Stimulated activated CD8-positive, alpha-beta memory T cell treated with anti-CD3 and anti-CD28 coated beads, Interleukin-7, amount 100 ng/mL, for 4 hours (primary cell): ENCODE measurements at places on chromosomes 16 and 17.
A peak's percentile ranks its signal among the peaks of the same experiment; 100 is the strongest.

- DNase-seq, result no peak
Measured at GRCh38 chr16:88279998-88280397, 102.8 kb upstream of the ZNF469 start.

- no peak for DNase-seq
Measured at GRCh38 chr17:3744014-3744413, 20.3 kb downstream of the HASPIN start.

DNA sequence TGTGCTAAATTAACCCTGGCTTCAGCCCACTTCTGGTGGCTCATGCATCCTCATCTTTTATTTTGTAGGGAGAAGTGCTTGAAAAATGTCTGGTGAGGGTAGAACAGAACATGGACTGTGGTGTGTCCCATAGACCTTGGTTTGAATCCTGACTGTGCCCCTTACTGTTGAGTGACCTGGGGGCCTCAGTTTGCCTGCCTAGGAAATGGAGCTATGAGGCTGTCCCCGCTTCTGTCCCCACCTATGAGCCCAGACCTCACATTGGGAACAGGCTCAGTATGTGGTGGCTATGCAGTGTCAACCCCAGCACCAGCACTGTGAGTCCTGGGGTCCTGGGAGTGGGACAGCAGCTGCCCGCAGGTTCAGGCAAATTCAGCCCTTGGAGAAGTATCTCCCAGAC is 186.3 kb upstream of the GSE1 start:
- no peak for DNase-seq

DNA sequence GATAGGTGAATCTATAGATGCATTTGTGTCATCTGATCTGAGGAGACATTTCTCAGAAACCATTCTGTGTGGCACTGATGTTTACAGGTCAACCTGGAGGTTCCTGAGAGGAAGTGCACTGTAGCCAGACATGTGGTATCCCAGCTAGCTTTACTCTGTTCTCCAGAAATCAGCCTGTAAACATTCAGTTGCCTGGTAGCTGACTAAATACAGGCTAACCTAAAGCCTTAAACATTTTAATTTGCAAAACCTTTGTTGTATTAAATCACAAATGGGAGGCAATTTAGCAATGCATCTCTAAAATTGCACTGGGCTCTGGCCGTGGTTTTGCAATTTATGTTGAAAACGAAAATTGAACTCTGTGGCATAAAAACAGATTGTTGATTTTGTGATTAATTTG is 207.6 kb downstream of the FTO start:
- no peak for DNase-seq

DNA sequence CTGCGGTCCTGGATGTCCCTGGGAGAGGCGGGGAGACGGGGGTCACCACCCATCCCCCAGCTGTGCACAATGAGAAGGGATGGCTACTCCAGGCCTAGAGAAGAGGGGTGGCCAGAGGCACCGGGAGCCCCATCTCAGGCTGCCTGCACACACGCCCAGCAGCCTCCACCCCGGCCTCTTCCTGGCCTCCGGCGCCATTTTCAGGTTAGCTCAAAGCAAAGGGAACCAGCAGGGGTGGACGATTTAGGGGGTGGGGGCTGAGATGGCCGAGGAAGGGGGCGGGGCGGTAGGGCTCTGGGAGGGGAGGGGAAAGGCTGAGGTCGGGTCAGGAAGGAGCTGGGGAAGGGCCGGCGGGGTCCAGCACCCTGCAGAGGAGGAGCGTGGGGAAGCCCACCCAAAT is 42.8 kb downstream of the SRCIN1 start:
- no peak for DNase-seq

- no peak for DNase-seq
Measured at GRCh38 chr16:69927056-69927757, 23.9 kb upstream of the CLEC18A start.

DNA sequence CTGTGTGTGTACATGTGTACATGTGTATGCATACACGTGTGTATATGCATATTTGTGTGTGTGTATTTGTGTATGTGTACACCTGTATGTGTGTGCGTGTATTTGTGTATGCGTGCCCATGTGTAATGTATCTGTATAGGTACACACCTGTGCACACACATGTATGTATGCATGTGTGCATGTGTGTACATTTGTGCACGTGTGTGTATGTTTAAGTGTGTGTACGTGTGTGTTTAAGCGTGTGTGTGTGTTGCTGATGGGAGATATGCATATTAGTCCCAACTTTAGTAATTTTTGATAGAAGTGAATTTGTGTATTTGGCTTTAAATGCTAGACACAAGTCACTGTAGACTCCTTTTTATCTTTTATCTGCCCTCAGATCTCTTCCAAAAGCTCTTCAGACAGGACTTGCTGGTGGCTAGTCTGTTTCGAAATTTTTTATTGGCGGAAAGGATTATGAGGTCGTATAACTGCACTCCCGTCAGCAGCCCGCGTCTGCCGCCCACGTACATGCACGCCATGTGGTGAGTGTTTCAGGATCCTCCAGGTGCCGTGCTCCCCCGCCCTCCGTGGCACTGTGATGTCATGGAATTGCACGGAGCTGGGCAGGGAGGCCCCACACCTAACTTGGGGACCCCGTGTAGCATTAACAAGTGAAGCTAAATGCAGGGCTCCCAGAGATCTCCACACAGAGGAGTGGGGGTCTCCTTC is 168.8 kb upstream of the CHMP6 start:
- DNase-seq, result no peak

DNA sequence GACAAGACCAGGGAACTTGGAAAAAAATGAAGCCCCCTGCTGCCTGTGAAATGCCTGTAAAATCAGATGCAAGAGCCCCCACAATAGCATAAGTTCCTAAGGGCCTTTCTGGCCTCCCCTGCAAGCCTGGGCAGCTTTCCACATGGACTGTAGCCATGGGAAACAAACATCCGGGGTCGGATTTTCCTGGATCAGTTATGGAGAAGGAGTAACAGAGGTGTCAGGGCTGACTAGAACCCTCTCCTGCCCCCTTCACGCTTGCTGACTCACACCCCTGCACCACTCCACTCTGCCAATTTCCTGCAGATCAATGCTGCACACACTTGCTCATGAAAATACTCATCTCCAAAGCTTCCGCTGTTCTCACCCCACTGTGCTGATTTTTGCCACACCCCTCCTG is 258.6 kb downstream of the CBLN1 start:
- no peak for DNase-seq

DNA sequence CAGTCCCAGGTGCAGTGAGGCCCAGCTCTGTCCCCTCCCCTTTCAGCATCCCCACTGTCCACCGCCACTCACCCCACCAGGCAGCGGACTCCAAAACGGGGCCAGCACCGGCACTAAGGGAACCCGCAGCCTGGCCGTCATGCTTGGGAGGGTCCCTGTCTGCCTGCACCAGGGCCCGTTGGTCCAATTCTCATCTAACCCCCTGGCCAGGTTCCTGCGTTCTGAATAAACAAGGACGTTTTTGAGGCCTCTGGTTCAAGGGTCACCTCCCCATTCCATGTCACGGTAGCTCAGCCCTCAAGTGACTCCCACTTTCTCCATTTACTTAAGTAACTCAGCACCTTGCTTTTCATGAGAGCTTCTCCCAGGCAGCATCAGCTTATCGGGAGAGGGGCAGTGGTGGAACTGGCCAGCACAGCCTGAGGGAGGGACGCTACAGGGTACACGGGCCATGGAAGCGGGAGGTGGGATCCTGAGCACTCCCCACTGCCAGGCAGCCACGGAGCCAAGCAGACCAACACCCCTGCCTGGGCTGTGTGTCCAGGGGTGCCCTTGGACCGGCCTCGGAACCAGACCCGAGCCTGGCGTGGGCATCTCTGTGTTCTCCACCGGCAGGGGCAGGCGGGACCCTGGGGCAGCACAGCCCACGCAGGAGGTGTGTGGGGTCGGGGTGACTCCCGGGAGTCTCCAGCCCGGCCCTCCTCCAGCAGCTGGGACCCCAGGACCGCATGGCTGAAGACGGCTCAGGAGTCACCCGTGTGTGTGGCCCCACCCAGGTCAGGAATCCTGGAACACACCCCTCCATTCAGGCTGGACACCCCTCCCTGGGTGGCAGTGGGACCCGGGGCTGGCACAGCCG is 74.9 kb upstream of the GNG13 start:
- no peak for DNase-seq

- DNase-seq, result no peak
Measured at GRCh38 chr17:30187573-30187972, 47.9 kb downstream of the SLC6A4 start.

GRCh38 chr17:17665255-17665654 is 16.0 kb upstream of the RAI1 start:
- DNase-seq, result no peak

DNA sequence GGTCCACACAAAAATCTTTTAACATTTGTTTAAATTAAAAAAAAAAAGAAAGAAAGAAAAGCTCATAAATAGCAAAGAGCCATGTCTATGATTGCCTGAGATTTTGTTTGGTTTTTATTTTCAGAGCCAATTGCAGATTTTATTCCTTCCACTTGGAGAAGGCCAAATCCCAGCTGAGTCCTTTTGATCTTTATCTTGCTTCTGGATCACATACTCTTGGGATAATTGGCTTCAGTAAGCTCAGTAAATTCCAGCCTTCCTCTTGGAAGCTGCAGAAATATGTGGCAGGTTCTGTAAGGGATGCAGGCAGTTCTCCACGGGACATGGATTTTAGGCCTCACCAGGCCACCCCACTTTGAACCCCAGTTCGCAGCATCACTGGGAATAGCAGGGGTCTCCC is 63.3 kb upstream of the TMC5 start:
- no peak for DNase-seq

DNA sequence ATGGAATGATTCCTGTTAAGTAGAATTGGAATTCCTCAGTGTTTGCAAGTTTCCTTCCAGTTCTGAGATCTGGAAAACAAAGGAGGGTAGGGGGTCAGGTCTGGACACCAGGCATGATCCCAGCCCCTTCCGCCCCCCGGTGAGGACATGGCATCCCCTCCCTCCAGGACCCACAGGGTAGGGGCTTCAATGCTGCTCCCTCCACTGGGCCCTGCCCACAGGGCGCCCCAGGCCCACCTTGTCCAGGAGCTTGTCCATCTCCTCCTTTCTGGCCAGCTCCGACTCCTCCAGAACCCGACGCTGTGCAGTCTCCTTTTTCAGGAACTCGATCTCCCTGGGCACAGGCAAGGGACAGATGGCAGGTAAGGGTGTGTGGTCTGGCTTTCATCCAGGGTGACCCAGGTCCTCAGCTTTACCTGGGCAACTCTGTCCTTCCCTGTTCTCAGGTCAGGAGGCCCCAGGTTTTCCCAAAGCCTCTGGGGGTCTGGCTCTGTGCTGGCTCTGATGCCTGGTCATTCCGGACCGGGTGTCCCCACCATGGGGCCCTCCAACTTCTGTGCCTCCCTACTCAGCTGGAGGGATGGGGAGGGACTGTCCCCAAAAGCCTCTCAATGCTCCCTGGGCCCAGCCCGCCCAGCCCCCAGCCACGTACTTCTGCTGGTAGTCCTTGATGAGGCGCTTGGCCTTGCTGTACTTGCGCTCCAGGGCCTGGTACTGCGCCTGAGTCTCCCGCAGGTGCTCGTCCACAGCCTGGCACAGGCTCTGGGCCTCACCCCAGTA is 5.5 kb upstream of the SAMD14 start:
- DNase-seq, result no peak

DNA sequence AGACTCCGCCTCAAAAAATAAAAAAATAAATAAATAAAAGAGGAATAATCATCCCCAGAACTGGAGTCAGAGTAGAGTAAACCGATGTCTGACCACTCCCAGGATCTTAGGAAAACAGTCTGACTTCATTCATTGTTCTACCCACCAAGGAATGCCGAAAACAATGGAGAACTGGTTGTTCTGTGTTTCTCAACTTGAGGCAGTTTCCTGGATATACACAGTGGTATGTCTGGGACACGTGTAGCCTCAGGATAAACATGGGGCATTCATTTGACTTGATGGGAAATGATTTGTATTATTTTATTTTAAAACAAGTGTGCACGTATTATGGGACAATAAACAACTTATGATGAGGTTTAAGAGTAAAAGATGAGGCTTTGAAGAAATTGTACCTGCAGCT is 32.8 kb upstream of the PAFAH1B1 start:
- DNase-seq, result no peak

DNA sequence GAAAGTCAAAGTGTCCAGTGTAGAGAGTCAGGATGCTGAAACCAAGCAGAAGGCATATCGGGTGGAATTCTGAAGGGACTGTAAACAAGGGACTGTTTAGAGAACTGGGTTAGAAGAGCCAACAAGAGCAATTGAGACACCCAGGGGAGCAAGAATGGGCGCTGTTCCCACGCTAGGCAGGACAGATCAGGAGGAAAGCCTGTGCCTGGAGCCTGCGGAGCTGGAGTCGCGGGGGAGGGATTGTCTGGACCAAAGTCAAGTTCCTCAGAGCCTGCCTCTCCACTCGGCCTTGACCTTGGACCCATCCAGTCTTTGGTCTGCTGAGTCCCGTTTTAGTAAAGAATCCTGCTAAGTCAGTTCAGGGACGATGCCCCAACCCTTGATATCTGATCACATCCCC is 14.7 kb upstream of the KLHL36 start:
- DNase-seq, result no peak

- peak; percentile 52 for DNase-seq
Measured at GRCh38 chr17:75130632-75131277, 787 bp downstream of the NT5C start.

DNA sequence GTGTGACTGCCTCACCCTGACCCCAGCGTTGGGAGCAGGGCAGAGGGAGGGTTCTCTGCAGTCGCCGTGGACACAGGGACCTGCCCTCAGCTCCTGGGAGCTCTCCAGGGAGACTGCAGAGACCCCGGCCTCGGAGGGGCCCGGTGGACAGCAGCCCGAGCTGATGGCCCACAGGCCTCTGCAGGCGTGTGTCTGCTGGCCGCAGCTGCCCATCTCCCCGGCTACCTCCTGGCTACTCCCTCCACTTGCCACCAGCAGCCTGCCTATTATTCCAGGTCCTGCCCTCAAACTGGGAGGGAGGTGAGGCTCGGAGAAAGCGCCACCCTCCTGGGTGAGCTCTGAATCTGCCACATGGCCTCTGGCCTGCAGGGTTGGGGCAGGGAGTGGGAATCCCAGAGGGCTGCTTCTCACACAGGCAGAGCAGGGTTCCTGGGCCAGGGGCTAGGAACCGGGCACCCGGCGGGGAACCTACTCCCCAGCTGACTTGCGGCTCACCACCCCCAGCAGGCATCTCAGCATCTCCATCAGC is 7.2 kb downstream of the SLC16A5 start:
- DNase-seq, result no peak

- no peak for DNase-seq
Measured at GRCh38 chr16:72989579-72990551, 58.1 kb downstream of the ZFHX3 start.

DNA sequence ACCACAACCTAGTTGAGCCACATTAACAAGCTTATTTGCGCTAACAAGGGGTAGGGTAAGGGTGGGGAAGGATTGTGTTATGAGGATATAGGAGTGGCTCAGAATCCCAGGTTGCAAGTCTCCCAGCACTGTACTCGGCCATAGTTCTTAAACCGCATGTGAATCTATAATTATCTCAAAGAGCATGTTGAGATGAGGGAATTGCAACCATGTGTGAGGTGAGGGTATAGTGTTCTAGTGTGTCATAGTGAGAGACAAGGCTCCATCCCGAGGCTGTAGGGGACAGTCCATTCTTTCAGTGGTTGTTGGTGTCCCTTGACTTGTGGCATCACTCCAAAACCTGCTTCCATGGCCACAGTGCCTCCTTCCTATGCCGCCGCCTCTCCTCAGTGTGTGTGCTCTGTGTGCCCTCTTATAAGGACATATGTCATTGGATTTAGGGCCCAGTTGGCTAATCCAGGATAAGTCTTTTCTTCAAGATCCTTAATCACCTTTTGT is 22.7 kb upstream of the ATP5MC1 start:
- DNase-seq, result no peak

GRCh38 chr16:79077346-79077745 is 523.2 kb downstream of the MAF start:
- no peak for DNase-seq
